ENCODE measurements at places on chromosomes 11 and 22.

GRCh38 chr11:5137014-5137413 lies 1.1 kb downstream of the OR52A5 start:
- no peak for DNase-seq

- no peak for DNase-seq
These were observed 343.7 kb downstream of the BRD1 start for GRCh38 chr22:49483946-49484345.

DNA sequence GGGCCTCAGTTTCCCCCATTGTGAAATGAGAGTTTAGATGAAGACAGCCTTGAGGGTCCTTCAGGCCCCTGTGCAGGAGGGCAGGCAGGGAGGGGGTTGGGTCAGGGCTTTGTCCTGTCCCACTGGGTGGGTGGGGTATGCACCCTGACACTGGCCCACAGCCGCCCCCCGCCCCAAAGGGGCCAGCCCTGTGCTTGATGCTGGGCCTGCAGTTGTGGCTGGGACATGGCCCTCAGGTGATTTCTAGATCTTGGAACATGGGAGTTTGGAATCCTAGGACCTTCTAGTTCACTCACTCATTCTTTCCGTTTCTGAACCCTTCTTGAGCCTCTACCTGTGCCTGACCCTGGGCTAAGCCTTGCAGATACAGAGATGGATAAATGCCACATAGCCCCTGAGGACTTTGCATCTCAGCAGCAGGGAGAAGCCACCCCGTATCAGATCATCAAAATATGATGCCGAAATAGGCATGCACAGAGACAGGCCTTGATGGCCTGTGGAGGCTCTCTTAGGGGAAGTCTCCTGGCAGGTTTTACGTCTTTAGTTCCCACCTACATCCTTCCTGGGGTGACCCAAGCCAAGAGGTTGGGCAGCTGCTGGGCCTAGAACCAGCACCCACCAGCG lies 76.0 kb downstream of the FBLN1 start:
- DNase-seq, result no peak

GRCh38 chr22:35440129-35440528 lies 40.2 kb downstream of the MCM5 start:
- no peak for DNase-seq

- DNase-seq, result no peak
These were observed 6.4 kb upstream of the KCNJ11 start for GRCh38 chr11:17394743-17395390.
